ENCODE measurements at places on chromosomes 11 and 22. TPM values are rescaled to one million over a fixed set of nuclear protein-coding genes. Genes with fewer than 3 reads are reported as not detected.

The RAD9A gene
- 47.7 TPM for total RNA-seq

The ENDOD1 gene
- total RNA-seq = 22.4 TPM

The PHLDA2 gene
- total RNA-seq = 6.2 TPM

The OR5P2 gene
- not detected for total RNA-seq

The SLC37A2 gene
- 0.29 TPM for total RNA-seq

The PACSIN2 gene
- total RNA-seq = 30.0 TPM

The SPTY2D1 gene
- 39.8 TPM for total RNA-seq

The KCNJ5 gene
- not detected for total RNA-seq

The CBLIF gene
- total RNA-seq = not detected

The CRYBB1 gene
- not detected for total RNA-seq

The APOBEC3A gene
- total RNA-seq = not detected

The SAA1 gene
- total RNA-seq = not detected

The MUC5AC gene
- not detected for total RNA-seq

The PHF21A gene
- 47.7 TPM for total RNA-seq

The MADD gene
- total RNA-seq = 82.5 TPM

The GDPD4 gene
- not detected for total RNA-seq

The GGTLC3 gene
- not detected for total RNA-seq

The MLC1 gene
- 0.39 TPM for total RNA-seq

The FBXO3 gene
- total RNA-seq = 26.6 TPM

The MRGPRF gene
- total RNA-seq = not detected

The EMSY gene
- 34.2 TPM for total RNA-seq

The CRYAB gene
- not detected for total RNA-seq

The IGSF22 gene
- total RNA-seq = 0.85 TPM

The MPZL3 gene
- 23.9 TPM for total RNA-seq

The PRODH gene
- total RNA-seq = 0.34 TPM

The MMP1 gene
- total RNA-seq = not detected

The LRRC56 gene
- 1.4 TPM for total RNA-seq

The BTG4 gene
- total RNA-seq = not detected

The GP1BB gene
- not detected for total RNA-seq

The TBCEL gene
- 15.3 TPM for total RNA-seq

The RIMBP3B gene
- 0.22 TPM for total RNA-seq

The SLC1A2 gene
- not detected for total RNA-seq

The SYTL2 gene
- 96.5 TPM for total RNA-seq

The CLTCL1 gene
- total RNA-seq = 0.66 TPM

The EFEMP2 gene
- total RNA-seq = 7.2 TPM

The PRG3 gene
- not detected for total RNA-seq

The CARD18 gene
- not detected for total RNA-seq

The SLC5A12 gene
- total RNA-seq = not detected

The ANKK1 gene
- 0.17 TPM for total RNA-seq

The SLC6A5 gene
- not detected for total RNA-seq

The BRSK2 gene
- total RNA-seq = 0.27 TPM
